Calu3 (cell line): ENCODE measurements at places on chromosomes 11 and 22. TPM values are rescaled to one million over a fixed set of nuclear protein-coding genes. Genes with fewer than 3 reads are reported as not detected.

DNA sequence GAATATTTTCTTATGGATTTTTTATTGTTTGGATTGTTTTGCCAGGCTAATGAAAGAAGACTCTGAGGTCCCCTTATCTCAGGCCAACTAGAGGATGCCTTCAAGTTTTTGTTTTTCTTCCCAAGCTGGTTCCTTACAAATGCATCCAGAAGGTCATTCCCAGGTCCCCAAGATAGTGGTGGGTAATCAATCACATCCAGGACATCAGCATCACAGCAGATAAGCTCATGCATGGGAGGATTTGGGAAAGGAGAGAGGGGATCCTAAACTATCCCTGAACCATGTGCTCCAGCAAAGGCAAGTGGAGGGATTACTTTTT, 20.7 kb downstream of the FZD4 start:
- peaks cover 13% of the 10 kb centered on the region for H3K4me1 ChIP-seq
- H3K27me3 ChIP-seq = no peaks in the 10 kb centered on the region
- H3K27ac ChIP-seq = no peak overlapping the region
- no peak for DNase-seq
- no peaks in the 10 kb centered on the region for H3K36me3 ChIP-seq
- no peak overlapping the region for H3K4me3 ChIP-seq

- no peaks in the 10 kb centered on the region for H3K36me3 ChIP-seq
- no peak overlapping the region for H3K4me3 ChIP-seq
- no peak for DNase-seq
- peaks cover 10% of the 10 kb centered on the region for H3K27me3 ChIP-seq
- H3K27ac ChIP-seq = no peak overlapping the region
These were observed 79.1 kb upstream of the LINC01488 start for GRCh38 chr11:69402251-69402887.

- DNase-seq = no peak
- H3K4me3 ChIP-seq = no peak overlapping the region
- no peaks in the 10 kb centered on the region for H3K27me3 ChIP-seq
- H3K4me1 ChIP-seq = no peaks in the 10 kb centered on the region
- no peaks in the 10 kb centered on the region for H3K36me3 ChIP-seq
These were observed 2.9 kb upstream of the FBLN1 start for GRCh38 chr22:45499746-45500145.

DNA sequence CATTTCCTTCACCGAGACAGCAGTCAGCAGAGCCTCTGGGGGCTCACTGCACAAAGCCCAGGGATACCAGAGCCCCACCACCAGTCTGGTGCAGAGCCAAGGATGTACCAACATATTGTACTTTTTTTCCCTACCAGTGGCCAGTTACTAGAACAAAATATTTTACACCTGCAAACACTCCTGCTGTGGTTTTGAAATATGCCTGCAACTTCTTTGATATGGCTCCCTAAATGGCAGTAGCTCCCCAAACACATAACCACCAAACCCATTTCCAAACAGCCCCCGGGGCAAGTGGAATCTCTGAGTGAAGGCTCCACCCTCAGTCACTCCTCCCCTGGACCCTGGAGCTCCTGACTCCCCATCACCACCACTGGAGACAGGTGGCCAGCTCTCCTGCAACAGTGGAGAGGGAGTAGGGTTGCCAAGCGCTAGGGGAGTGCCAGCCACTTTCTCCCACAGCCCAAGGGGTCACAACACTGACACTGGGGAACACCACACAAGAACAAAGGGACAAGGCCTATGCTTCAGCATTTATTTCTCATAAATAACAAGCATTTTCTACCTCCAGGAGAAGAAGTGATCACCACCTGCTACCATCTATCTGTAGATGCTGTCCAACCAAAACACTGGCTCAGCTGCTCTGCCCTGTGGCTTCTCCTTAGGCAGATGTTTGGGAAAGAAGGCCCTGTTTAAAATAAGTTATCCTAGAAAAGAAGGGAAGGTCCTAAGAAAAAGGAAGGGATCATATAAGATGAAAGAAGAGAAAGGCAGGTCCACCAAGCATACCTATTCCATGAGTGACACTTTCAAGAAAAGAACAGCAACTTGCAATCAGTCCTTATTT, 15.1 kb downstream of the DGCR2 start:
- H3K27me3 ChIP-seq = no peaks in the 10 kb centered on the region
- H3K4me3 ChIP-seq = no peak overlapping the region
- no peak overlapping the region for H3K27ac ChIP-seq
- peaks cover 35% of the 10 kb centered on the region for H3K4me1 ChIP-seq

DNA sequence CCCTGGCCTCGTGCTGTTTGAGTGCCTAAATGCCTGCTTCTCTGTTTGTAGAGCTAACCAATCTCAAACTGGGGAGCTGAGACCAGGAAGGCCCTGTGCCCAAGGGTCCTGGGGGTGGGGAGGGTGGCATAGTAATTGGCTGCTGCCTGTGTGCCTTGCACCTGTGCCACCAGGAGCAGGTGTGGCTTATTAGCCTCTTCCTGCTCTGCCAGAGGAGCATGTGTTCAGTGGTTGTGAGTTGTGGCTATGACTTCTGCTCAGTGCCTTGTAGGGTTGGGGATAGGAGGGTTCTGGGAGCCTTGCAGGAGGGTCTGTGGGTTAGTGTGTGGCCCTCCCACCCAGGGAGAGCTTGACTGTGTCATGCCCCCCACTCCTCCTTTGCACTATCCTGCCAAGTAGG, 109.2 kb downstream of the ZBTB16 start:
- H3K4me1 ChIP-seq = no peaks in the 10 kb centered on the region
- H3K27ac ChIP-seq = no peak overlapping the region
- no peak for DNase-seq
- H3K27me3 ChIP-seq = peaks cover 95% of the 10 kb centered on the region
- H3K4me3 ChIP-seq = no peak overlapping the region
- H3K36me3 ChIP-seq = no peaks in the 10 kb centered on the region

DNA sequence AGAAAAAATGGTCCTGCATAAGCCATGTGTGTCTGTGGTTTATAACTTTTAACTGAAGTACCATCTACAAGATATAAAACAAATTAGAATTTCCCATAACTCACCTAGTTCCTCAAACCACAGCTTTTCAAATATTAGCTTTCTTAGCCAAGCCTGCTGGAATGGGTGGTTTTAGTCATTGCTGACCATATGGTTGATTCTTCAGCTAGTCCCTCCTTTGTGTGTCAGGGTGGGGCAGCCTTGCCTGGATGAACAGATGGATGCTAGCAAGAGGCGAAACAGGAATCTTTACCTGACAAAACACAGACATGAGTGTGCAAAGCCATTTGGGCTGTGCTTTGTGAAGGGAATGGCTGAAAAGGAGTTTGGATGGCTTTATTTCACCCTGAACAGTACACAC, 6.9 kb upstream of the B3GNT6 start:
- peaks cover 61% of the 10 kb centered on the region for H3K4me1 ChIP-seq
- H3K36me3 ChIP-seq = peaks cover 13% of the 10 kb centered on the region
- peak; percentile 43 for DNase-seq

- DNase-seq = no peak
- no peaks in the 10 kb centered on the region for H3K27me3 ChIP-seq
- no peak overlapping the region for H3K4me3 ChIP-seq
- no peak overlapping the region for H3K27ac ChIP-seq
These were observed 19.1 kb downstream of the OR8D1 start for GRCh38 chr11:124294687-124295086.

- H3K4me1 ChIP-seq = peaks cover 20% of the 10 kb centered on the region
- no peak for DNase-seq
- peaks cover 5% of the 10 kb centered on the region for H3K27me3 ChIP-seq
- H3K27ac ChIP-seq = no peak overlapping the region
- no peak overlapping the region for H3K4me3 ChIP-seq
- peaks cover 17% of the 10 kb centered on the region for H3K36me3 ChIP-seq
These were observed 2.1 kb downstream of the OAF start for GRCh38 chr11:120212926-120213325.

DNA sequence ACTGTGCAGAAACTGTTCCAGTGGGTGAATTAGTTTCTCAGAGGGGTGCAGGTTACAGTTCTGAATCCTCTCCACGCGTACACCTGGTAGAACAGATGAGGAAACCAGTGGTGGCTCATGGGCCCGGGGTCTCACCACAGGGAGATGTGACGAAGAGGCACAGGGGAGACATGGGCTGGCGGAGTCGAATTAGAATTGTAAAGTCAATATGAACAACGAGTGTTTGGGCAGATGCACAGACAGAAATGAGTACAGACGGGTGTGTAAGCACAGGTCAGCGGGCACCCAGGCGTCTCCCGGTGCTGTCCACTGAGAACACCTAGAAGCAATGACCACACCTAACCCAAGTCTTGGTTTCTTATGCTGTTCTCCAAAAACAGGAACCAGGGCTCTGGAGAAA, 41.8 kb downstream of the GNB1L start:
- H3K27ac ChIP-seq = no peak overlapping the region
- no peaks in the 10 kb centered on the region for H3K36me3 ChIP-seq
- DNase-seq = no peak
- H3K4me3 ChIP-seq = no peak overlapping the region
- H3K4me1 ChIP-seq = no peaks in the 10 kb centered on the region

DNA sequence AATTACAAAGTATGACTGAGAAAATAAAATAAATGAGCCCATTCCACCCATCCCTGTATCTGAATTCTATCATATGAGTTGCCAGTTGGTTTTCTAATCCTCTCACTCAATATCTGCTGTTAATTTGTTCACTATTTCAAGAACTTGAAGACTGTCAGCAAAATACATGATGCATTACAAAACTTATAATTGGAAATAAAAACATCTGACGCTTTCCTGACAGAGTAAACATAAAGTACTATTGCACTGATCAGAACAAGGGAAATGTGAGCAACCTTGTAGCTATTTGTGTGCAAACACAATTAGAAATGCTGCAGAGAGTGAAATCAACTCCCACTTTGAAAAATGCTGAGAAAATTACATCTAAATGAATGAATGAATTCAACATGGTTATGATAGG, 97.1 kb downstream of the MPPED2 start:
- DNase-seq = no peak
- H3K4me1 ChIP-seq = peaks cover 21% of the 10 kb centered on the region
- H3K27ac ChIP-seq = peak overlapping the region; percentile 22
- peak overlapping the region; percentile 53 for H3K4me3 ChIP-seq

DNA sequence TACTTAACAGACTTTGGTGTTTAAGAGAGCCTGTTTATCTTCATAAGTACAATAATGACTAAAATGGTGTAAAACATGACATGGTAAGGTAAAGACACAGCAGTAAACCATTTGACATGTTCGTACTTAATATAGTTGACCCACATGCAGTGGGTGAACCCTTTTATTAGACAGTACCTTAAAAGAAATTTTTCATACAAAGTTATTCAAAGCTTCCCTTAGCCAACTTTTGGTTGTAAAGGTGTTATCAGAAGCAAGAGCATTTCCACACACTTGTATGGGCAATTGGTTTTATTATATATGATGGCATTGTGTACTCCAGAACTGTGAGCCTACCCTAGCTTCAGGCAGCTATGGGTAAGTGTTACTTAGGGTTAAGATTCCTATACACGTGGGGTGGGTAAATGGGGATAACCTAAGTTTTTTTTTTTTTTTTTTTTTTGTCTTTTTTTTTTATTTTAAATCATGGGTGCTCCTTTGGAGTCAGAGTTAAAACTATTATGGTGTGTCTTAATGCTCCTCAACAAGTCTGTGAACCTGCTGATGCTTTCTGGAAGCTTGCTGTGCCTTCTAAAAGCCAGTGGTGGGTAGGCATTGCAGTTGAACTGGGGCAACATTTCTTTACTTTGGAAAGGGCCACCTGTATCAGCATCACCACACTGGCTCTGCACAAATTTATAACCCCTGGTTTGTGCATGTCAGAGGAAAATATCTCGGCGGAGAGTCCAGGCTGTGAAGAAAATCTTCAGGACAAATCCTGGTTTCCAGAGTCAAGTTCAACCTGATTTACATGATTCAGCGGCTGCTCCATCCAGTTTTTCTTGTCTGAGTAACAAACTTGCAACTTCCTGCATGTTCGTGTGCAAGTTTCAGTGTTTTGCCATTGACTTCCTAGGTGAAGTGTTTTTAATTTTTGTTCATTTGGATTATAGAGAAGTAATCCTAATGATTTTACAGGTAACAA, 3.3 kb downstream of the PCF11 start:
- peak; percentile 34 for DNase-seq
- no peaks in the 10 kb centered on the region for H3K27me3 ChIP-seq
- peak overlapping the region; percentile 96 for H3K4me3 ChIP-seq
- peak overlapping the region; percentile 88 for H3K27ac ChIP-seq
- peaks cover 63% of the 10 kb centered on the region for H3K36me3 ChIP-seq

DNA sequence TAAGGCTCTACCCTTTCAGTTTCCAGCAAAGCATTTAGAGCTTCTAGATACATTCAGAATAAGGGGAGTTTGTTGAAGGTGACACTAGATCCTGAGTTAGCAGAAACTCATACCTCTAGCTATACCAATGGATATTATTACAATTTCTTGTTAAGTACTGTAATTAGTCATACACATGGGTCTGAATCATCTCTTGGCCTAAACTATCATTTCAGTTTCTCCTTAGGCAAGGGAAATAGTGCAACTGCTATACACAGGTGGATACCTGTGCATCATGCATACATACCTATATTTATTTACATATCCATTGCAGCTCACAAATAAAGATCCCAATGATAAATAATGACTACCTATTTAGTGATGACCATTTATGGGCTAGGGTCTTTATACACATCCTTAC, 45.1 kb upstream of the PAX6 start:
- no peak overlapping the region for H3K27ac ChIP-seq
- H3K4me3 ChIP-seq = no peak overlapping the region
- H3K36me3 ChIP-seq = no peaks in the 10 kb centered on the region

DNA sequence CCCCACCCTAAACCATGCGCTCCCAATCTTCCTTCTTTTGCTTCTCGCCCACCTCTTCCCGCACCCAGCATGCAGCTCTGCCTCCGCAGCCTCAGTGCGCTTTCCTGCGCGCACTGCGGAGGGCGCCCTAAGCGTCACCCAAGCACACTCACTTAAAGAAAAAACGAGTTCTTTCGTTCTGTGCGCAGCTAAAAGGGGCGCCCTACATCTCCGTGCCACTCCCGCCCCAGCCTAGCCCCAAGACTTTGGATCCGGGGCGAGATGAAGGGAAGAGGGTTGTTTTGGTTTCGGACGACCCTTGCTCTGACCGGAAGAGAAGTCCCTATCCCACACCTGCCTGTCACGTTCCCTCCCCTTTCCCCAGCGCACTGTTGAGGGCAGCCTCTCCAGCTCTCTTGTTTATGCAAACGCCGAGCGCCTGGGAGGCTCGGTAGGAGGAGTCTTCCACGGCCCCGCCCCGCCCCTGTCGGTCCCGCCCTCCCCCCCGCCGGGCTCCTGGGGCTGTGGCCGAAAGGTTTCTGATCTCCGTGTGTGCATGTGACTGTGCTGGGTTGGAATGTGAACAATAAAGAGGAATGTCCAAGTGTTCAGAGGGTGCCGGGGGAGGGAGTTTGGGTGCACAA, 5.3 kb downstream of the VSIG2 start:
- H3K36me3 ChIP-seq = peaks cover 23% of the 10 kb centered on the region
- peak overlapping the region; percentile 70 for H3K27ac ChIP-seq
- no peaks in the 10 kb centered on the region for H3K27me3 ChIP-seq
- H3K4me1 ChIP-seq = peaks cover 16% of the 10 kb centered on the region
- peak overlapping the region; percentile 87 for H3K4me3 ChIP-seq

Gene FGF3
- total RNA-seq = not detected in 2 replicates

Gene PAX6
- total RNA-seq = 0.24 and 0.87 TPM in 2 replicates

Gene CACNA1I
- total RNA-seq = 0.05 and 0.07 TPM in 2 replicates
